ENCODE measurements at places on chromosomes 6 and 20.
A peak's percentile ranks its signal among the peaks of the same experiment; 100 is the strongest.

- no peak for DNase-seq
Measured at GRCh38 chr6:95544517-95545225, 32.7 kb upstream of the MANEA start.

- DNase-seq = no peak
Measured at GRCh38 chr20:37598575-37599342, 71.1 kb upstream of the BLCAP start.

DNA sequence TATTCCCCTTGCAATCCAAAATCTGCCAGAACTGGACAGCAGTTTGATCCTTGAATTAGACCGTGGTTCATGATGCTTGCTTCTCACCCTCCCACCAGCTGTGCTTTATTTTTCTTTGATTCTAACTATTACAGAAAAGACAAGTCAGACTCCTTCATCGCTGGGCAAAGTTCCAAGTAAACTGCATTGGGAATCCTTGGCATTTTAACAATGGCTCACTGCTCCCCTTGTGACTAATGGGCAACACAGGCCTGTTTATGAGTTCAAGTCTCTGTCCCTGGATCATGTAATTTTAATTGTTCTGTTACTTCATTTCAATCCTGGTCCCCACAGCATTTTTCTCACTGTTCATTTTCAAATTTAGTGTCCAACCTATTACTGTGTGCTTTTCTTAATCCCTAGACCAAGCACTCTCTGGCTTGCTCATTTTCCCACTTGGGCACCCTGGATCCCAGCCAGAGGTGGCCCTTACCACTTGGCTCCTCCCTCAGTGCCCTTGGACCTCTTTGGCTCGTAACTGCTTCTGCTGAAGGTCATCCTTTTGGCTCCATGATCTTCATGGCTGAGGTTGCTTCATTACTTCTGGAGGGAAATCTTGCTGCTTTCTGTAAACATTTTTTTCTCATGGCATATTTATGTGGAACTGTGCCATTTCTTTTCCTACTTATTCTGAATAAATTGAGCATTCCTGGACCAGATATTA, 32.8 kb downstream of the PSMB9 start:
- no peak for DNase-seq

DNA sequence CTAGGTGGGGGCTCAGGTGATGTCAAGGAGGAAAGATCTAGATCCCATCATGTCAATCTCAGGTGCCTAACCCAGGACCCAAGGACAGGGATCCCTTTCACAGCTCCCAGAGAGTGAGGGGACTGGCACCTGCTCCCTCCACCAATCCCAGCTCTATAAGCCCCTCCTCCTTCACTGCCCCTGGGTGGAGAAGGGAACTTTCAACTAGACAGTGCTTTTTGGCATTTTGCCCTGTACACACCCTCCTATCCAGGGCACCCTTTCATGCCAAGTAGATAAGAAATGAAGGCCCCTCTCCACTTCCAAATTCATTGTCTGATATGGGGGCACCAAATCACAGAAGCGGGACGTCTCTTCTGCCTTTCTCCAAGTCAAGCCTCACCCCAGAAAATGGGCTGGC, 61.6 kb downstream of the MDGA1 start:
- DNase-seq = no peak

GRCh38 chr20:50462093-50462690, 48.0 kb upstream of the PTPN1 start:
- no peak for DNase-seq

GRCh38 chr6:152750694-152751093, at the start of gene VIP:
Gene VIP, plus strand, starts transcription at chr6:152750797. Its CDS starts 1,381 bp downstream, at chr6:152752178.
- DNase-seq = no peak

DNA sequence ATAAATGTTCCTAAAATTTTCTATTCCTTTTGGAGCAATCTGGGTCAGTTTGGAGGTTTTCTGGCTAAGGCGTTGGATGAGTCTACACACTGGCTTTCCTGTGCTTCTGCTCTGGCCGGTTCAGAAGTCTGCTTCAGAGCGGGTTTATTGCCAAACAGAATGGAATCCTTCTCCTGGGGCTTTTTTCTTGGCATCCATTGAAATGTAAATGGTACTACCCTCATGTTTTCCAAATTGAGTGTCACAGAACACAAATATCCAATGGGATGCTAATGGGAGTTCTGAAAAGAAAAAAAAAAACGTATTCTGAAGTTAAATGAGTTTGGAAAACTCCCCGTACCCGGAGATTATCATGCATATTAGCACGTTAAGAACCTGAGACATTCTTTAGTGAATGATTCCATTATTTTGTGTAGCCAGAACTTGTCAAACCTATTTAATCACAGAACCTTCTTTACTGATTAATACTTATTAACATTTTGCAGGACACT, 930.3 kb downstream of the QKI start:
- no peak for DNase-seq

DNA sequence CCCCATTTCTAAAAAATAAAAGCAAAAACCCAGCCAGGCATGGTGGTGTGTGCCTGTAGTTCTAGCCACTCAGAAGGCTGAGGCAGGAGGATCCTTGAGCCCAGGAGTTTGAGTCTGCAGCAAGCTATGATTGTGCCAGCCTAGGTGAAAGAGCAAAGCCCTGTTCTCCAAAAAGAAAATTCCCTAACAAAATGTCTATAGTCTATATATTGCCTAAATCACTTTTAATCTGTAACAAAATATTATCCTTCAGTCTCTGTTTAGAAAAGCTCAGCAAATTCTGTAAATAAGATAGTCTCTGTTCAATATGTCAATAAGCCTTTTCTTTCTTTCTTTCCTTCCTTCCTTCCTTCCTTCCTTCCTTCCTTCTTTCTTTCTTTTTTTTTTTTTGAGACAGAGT, 75.8 kb upstream of the ZFP64 start:
- no peak for DNase-seq

GRCh38 chr6:126227833-126228702, 111.8 kb upstream of the CENPW start:
- peak; percentile 39 for DNase-seq

GRCh38 chr6:7939184-7939863, 28.7 kb upstream of the TXNDC5 start:
- DNase-seq = peak; percentile 45

DNA sequence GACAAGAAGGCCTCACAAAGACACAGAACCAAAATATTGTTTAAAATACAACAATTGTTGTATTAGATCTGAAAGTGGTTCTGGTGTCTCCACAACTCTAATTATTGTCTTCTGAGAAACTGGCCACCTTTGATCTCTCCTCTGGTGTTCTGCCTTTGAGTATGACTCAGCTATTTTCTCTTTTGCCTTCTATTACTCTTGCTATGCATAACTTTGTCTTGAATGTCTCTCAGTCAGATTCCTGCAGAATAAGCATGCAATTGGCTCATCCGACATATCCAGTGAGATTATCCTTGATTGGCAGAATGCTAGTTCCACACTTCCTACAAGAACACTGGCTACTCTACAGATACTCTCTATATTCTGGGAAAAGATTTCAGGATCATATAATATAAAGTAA, 14.3 kb upstream of the EPM2A start:
- DNase-seq = no peak

DNA sequence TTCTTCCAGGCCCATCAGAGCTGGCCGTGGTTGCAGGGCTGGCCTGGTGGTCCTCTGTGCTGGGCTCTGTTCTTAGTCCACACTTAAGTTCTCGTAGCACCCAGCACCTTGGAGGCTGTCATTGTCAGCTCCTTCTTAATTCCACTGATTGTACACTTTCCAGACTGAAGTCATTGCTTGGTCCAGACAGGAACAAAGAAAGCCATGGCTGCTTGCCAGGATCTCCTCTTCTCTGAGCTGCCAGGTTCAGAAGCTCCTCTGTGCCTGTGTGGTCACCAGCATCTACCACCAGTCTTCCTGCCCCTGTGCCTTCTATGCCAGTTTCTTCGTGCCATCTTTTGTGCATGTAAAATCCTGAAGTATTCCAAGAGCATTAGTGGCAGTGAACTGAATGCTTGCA, 39.5 kb upstream of the PCMTD2 start:
- no peak for DNase-seq

- no peak for DNase-seq
Measured at GRCh38 chr6:146814148-146814750, 215.5 kb downstream of the ADGB start.

GRCh38 chr6:1287103-1287591, 24.8 kb upstream of the FOXQ1 start:
- no peak for DNase-seq

DNA sequence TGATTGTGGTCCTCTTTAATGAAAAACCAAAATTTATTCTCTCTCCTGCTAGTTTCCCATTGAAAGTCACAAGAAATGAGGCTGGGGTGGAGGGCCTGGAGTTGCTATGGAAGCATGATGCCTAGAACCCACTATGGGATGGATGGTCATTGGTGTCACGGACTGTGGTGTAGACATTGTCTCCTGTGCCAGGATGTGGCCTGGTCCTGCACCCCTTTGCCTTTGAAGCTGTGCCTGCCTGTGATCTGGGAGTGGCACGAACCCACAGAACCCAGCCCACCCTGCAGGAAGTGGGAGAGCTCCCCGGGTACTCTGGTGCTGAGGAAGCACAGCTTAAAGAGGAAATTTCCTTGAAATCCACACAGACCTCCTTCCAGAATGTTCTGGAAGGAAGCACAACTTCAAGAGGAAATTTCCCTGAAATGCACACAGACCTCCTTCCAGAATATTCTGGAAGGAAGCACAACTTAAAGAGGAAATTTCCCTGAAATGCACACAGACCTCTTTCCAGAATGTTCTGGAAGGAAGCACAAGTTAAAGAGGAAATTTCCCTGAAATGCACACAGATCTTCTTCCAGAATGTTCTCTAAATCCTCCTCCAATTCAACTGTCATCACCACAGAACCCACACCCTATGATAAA, 105.6 kb downstream of the CDH26 start:
- no peak for DNase-seq

GRCh38 chr6:39189915-39190544, 39.2 kb downstream of the KCNK5 start:
- DNase-seq = no peak

DNA sequence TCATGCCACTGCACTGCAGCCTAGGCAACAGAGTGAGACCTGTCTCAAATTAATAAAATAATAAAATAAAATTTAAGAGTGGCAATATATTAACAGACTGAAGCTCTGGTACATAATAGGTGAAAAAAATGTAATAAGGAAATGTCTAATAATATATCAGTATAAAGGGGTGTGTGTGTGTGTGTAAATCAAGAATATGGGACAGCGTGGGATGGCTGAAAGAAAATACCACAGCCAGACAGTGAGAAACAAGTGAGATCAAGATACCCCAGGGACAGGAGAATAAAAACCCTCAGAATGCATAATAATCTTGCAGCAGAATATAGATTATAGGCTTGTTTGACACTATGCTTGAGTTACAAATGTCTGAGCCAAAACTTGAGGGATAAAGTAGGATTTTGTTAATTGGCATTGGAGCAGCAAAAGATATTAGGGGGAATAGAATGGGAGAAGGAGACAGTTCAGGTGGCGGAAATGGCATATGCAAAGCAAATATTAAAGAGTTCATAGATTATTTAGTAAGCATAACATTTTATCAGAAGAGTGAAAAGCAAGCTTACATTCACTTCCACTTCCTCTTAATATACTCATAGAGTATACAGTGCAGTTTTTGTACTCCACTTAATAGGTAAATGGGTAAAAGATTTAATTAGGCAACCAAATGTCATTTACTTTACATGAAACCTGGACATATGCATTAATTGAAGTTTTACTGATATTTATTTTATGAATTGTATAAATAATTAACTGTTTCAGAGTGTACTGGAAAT, 398.5 kb upstream of the GJE1 start:
- no peak for DNase-seq

DNA sequence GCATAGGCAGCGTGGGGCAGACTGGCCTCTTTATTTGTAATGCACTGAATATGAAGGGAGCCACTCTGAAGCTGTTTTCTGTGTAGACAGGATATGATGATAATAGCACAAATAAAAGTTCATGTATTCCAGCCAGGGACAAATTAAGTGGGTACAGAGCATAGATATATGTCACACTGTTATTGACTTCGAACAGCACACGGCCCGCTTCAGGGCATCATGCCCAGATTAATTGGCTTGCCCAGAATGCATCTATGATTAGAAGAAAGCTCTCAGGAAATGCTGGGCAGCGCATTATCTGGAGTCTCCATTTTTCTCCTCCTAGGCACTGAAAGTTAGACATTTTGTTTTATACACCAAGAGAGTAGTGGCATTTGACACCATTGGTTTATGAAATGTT, 26.3 kb upstream of the SASH1 start:
- no peak for DNase-seq

DNA sequence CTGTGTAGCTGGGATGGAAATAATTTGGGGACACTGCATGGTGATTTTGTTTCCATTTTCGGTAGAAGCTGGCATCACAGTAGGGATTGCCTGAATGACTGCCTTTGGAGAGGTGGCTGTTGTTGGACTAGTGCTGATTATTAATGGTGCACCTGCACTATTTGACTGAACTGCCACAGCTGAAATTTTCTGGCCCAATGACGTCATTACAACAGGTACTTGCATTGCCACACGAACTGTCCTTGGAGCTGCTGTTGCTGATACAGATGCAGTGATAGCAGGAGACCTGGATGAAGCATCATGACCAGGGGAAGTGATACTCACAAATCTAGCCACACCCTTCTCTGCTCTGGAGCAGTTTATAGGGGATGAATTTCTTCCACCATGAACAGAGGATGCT, 95.6 kb upstream of the FOXC1 start:
- DNase-seq = no peak

DNA sequence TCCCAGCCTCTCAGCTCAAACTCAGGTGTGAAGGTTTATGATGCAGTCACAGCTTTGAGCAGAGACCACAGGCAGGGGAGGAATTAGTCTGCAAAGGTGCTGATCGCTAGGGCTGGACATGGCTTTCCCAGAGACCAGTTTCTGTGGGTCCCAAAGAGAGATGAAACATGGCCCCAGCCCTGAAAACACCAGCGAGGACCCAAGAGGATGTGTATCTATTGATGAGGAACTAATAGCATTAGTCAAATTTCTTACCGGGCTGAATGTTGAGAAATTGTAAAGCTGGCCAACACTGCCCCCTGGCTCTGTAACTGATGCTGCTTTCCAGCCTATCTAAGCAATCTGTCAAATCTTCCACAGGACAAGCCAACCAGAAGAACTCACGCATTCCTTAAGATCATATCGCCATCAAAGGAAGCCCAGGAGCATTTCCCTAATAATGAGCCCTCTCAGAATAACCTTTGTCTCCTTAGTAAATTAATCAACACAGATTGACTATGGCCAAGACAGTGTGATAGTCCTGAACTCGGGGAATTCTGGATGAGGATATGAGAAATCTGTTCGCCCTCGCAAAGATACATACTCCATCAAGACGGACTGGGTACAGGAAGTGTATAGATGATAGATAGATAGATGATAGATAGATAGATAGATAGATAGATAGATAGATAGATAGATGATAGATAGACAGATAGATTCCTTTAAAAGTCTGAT, 7.8 kb upstream of the ACSS1 start:
- no peak for DNase-seq

DNA sequence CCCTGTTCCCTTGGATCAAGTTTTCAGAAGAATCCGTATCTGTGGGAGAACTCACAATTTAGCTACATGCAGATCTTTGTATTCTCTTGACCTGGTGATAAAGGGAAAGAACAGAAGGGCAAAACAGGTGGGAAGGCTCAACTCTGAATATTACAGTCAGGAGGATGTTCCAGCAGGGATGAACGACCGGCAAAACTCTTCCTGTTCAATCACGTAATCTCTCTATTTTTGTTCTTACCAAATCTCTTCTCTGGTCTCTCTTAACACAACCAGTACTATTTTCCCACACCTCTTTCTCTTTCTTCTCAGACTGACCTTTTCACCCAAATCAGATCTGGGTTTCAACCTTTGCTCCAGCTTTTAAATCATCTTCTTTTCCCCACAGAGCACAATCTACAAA, 371.4 kb downstream of the BTBD9 start:
- no peak for DNase-seq

Data from SHP77 treated with DMSO at 0.1 percent for 48 hours (cell line).